Activated CD8-positive, alpha-beta memory T cell treated with anti-CD3 and anti-CD28 coated beads, Interleukin-2, amount 10 ng/mL, durations not matched to agents 7 days and 5 days (primary cell): ENCODE measurements at places on chromosomes 5 and 9. TPM values are rescaled to one million over a fixed set of nuclear protein-coding genes. Genes with fewer than 3 reads are reported as not detected.

DNA sequence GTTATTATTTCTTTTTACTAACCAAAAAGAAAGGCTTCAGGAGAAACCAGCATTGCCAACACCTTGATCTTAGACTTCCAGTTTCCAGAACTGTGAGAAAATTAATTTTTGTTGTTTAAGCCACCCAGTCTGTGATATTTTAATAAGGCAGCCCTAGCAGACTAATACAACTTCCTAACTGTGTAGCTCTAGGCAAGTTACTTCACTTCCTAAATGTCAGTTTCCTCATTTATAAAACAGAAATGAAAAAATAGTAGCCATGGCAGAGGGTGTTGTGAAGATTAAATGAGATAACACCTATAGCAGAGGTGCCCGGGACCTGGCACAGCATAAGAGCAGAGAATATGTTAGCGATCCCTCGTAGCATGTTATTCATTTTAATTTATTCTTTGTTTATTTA lies 66.6 kb upstream of the HAND1 start:
- DNase-seq, result no peak

- DNase-seq, result no peak
These were observed 742.0 kb upstream of the RGMB start for GRCh38 chr5:98031496-98031895.

DNA sequence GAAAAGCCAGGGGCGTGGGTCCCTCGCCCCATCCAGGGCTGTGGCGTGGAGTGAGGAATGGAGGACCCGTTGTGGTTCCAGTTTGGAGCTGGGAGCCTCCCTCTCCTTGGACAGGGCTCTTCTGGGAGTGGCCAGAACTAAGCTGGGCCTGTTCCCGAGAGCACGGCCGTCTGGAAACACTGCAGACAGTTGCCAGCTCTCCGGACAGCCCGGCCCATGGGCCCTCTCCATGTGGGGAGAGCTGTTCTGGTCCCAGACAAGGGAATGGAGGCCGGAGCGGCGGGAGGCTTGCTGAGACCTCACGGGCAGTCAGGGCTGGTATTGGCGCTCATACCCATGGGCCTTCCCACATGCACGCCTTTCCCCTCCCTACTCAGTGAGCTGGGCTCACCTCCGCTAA lies 45.2 kb upstream of the FCN2 start:
- no peak for DNase-seq

- DNase-seq, result no peak
These were observed 56.2 kb downstream of the CNTLN start for GRCh38 chr9:17191082-17191481.

DNA sequence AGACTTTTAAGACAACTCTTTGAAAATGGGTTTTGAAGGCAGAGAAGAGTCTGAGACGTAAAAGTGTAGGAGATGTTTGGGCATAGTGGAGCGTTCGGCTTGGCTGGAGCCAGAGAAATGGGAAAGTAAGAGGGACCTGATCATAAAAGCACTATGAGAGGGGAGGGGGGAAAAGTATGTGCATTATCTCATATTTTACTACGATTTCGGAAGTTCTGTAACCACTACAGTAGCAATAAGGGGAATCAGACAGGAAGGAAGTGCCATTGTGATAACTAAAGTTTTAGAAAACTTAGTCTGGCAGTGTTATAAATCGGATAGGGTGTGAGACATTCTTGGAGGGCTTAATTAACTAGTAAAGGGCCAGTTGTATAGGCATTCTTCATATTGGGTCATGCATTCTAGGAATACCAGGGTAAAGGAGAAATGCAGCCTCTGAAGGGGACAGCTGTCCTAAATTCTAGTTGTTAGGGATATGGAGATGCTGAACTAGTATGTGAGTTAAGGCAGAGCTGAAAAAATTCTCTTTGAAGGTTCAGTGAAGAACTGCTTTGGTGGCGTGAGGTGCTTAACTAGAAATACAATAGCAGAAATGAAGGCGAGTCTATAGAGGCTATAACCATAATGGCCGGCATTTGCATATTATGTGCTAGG lies 83.8 kb upstream of the FREM1 start:
- DNase-seq, result no peak

DNA sequence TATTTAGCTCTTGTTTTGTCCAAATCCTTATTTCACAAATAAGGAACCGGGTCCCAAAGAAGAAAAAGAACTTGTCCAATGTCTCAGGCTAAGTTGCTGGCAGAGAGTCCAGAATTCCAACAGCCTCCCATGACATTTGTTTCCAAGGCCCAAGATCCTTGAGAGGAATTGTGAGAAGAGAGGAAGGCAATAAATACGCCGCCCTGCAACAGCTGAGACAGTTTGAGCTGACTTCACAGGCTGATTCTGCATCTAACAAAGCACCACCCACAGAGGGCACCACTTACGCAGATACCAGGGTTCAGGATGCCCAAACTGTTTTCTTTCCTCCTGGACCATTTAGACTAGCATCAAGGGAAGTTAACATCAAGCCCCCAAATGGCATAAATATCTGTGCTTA lies 211.3 kb downstream of the FAM114A2 start:
- no peak for DNase-seq

DNA sequence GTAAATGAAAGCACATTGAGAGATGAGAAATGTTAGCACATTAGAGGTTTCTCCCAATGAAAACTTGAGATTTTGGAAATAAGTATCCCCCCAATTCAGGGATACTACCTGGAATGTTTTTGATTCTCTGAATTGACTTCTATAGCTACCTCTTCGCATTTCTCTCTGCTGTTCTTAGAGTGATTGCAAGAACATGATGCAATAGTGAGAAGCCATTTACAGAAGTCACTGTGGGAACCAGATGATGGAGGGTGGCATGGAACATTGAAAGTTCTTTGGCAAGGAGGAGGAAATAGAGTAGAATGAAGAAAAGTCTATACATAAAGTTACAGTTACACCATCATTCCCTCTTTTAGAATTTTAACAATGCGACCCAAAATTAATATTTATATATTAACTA lies 9.2 kb downstream of the NPR3 start:
- no peak for DNase-seq

The C1QTNF3 gene
- total RNA-seq, result 2.7 TPM

The ENDOG gene
- 19.0 TPM for total RNA-seq

DNA sequence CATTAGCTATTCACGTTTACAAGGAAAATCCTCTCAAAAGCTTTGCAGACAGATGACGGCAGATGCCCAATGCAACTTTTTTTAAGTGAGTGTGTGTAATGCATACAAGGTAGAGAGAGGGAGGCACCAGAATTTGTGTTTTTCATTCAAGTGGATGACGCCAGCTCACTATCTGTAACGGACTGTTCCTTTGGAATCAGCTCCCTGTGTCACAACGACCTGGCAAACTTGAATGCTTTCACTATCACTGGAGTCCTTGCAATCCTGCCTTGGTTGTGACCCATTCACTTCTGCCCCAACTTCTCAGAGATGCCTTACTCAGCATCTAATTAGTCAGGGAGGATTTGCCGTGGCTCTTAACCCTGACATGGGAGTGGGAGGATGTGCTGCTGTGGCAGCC lies 148.5 kb downstream of the BNC2 start:
- no peak for DNase-seq

GRCh38 chr9:7983490-7983889 lies 183.9 kb upstream of the DMAC1 start:
- DNase-seq, result no peak

The SLC25A2 gene
- 0.56 TPM for total RNA-seq

- no peak for DNase-seq
These were observed 16.3 kb downstream of the KLF9 start for GRCh38 chr9:70398145-70398556.

The EMB gene
- total RNA-seq, result 161 TPM

The TMEM232 gene
- total RNA-seq, result 0.28 TPM
